Activated T-cell treated with anti-CD3 and anti-CD28 coated beads for 4 hours (primary cell): ENCODE measurements at places on chromosomes 12 and 14.

DNA sequence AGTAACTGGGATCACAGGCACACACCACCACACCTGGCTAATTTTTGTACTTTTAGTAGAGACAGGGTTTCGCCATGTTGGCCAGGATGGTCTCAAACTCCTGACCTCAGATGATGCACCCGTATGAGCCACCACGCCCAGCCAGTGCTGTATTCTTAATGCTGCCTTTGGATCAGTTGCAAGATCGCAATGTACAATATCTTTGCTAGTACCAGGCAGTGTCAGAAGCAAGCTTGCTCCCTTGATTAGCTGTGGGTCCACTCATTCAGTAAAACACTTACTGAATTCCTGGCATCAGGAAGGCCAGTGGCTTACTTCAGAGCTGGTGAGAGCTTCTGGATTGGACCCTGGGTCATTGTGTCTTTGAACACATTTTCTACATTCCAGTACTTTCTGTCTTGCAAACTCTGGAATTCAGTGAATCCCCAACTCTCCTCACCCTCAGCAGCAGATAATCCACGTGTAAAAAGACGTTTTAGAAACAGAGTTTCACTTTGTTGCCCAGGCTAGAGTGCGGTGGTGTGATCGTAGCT, 1183.7 kb downstream of the AACS start:
- DNase-seq = no peak

DNA sequence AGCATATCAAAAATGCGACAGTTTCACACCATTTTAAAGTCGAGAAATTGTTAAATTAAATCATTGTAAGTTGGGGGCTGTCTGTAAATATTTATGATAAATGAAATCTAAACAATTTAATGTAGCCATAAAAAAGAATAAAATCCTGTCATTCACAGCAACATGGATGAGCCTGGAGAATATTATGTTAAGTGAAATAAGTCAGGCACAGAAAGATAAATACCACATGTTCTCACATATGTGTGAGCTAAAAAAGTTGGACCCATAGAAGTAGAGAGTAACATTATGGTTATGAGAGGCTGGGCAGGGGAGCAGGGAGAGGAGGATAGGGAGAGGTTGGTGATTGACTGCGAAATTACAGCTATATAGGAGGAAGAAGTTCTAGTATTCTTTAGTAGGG, 135.9 kb downstream of the GARIN6 start:
- DNase-seq = no peak

GRCh38 chr12:105433804-105434203, 103.3 kb downstream of the C12orf75 start:
- no peak for DNase-seq

DNA sequence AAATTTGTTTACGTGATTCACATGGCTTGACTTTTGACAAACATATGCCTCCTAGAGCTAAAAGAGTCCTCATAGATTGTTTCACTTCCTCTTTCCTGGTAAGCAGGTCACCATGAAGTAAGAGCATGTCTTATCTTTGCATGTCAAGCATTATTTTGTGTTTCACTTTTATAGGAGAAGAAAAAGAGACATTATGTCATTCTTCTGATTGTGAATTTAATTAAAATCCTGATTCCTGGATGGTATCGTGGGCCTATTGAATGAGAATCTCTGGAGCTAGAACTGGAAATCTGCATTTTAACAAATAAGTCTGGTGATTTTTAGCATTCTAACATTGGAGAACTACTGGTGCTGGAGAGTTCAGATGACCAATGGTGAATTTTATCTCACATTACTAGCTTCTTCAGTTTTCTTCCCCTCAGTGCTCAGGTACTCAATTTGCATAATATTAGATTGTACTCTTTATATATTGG, 218.6 kb upstream of the ATP2B1 start:
- DNase-seq = no peak

GRCh38 chr14:73173092-73173735, 36.9 kb downstream of the PSEN1 start:
- no peak for DNase-seq

DNA sequence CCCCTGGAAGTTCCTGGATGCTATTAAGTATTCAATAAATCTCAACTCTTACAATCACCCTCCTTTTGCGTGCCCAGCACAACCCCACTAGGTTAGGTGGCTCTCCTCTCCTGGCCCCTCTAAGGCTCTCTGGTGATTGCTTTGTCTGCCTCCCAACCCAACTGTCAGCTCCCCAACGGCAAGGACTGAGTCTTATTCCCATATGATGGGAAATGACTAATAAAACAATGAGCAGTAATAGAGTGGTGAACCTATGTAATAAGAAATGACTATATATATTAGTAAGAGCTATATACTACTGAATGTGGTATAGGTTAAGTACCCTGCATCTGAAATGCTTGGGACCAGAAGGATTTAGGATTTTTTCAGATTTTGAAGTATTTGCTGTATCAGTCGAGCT, 8.1 kb downstream of the APPL2 start:
- no peak for DNase-seq

DNA sequence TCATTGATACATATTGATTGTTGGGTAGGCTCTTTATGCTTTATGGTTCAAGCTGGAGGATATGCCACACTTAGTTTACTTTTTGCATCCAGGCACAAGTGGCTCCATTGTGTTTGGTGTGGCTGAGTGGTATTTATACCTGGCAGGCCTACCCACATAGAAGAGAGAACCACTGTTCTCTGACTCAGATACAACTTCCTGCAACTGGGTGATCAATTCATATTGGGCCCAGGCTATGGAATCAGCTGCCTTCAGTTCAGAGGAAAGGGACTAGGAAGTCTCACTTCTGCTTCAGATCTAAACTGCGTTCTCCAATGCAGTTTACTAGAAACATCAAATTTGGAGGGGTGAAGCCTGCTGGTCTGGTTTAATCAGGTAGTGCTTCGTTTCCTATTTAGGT, 49.8 kb upstream of the LRRK2 start:
- DNase-seq = no peak

- DNase-seq = no peak
Measured at GRCh38 chr14:101495284-101495683, 66.0 kb upstream of the DIO3 start.

DNA sequence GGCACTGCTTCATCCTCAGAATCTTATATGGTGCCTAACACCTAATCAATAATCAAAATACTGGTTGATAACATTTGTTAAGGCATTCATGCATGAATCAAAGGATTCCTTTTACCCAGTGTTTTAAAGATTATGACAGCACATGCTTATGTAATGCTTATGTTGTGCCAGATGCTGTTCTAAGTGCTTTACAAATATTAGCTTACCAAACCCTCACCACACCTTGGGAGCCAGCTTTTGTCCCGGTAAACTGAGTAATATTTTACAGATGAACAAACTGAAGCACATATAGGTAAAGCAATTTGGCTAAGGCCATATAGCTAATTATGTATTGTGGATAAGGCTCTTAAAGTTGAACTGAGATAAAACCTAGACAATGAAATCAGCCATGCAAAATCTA, 209.2 kb downstream of the ALX1 start:
- no peak for DNase-seq

DNA sequence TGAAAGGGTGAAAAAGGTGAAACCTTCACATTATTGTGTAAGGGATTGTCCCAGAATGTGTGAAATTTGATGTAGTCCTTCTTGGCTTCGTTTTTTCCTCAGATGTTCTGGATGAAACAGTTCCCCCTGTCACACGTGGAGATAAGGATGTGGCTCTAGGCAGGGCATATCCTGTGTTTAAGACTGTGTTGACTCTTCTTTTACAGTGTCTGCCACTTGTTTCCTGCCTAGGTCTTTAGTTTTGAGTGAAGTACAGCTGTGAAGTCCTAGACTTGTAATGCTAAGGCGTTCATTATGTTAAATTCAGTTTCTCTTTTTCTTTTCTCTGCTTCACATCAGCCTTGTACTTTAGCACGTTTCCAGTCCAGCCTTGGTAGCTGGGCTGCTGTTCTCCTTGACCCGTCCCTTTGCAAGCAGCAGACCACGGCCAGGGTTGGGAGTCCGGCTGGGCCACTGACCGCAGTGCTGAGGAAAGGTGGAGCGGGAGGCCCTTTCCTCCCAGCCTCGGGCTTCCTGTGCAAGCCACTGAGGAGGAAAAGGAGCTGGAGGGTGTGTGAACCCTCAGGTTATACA, 59.1 kb downstream of the RASSF3 start:
- DNase-seq = no peak

DNA sequence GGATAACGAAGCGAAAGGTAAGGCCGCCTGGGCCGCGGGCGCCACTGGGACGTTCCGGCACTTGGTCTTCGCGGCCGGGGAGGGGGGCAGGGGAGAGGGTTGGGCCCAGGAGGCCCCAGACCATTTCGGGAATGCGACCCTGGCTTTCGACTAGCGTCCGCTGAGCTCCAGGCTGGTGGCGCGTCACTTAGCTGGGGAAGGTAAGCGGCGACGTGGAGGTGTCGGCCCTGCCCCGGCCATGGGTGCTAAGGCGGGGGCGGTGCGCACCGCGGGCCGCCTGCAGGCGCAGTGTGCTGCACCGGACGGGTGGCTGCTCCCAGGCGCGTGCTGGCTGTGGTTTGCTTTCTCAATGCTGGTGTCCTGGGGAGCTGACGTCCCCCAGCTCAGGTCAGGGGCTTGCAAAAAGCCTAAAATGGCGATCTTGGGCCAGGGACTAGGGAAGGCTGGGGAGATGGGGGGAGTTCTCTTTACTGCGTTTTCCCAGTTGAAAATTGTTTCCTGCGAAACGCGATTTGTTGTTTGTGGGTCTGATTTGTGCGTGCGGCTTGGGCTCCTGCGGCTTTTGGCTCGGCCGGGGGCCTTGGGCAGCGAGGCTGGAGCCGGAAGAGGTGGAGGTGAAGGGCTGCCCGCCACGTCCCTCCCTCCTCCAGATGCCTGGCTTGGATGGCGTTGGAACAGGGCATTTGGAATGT, 1.2 kb downstream of the HOXC10 start:
- DNase-seq = no peak

GRCh38 chr12:95736631-95737030, 53.9 kb downstream of the NTN4 start:
- DNase-seq = no peak

DNA sequence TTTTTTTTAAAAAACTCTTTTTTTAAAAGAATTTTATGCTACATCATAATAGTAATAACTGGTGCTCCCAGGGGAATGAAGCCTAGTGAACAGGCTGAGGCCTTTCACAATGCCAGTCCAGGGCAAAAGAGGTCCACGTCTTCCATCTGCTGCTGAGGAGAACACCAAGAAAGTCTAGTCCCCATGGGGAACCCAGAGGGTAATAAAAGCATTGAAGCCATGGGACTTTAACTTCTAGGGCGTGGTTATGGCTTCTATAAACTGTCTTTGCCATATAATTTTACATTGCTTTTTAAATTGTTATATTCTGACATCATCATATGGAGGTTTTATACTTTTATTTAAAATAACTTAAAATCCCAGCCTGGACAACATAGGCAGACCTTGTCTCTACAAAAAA, 64.3 kb downstream of the SLC16A7 start:
- no peak for DNase-seq

GRCh38 chr12:66915306-66915904, 236.5 kb upstream of the GRIP1 start:
- DNase-seq = no peak

DNA sequence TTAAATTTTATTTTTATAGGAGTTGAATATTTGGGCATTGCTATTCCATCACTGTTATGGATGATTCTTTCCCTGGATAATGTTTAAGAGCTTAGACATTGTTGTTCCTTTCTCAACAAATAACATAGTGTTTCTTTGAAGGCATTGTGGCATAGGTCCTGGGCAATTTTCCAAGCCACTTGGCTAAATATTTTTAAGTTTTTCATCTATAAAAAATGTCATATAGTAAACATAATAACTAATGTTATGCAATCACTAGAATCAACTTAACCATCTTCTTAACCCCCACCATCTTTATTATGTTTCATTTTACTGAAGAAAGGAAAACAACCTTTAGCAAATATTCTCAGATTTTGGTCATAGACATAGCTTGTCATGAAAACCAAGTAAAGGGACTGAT, 600.6 kb upstream of the LMO3 start:
- no peak for DNase-seq

GRCh38 chr14:32367516-32367915, 38.4 kb downstream of the AKAP6 start:
- DNase-seq = no peak

GRCh38 chr14:55654243-55654642, 74.2 kb downstream of the KTN1 start:
- DNase-seq = no peak

GRCh38 chr12:7784701-7785100, 4.5 kb upstream of the NANOG start:
- no peak for DNase-seq

DNA sequence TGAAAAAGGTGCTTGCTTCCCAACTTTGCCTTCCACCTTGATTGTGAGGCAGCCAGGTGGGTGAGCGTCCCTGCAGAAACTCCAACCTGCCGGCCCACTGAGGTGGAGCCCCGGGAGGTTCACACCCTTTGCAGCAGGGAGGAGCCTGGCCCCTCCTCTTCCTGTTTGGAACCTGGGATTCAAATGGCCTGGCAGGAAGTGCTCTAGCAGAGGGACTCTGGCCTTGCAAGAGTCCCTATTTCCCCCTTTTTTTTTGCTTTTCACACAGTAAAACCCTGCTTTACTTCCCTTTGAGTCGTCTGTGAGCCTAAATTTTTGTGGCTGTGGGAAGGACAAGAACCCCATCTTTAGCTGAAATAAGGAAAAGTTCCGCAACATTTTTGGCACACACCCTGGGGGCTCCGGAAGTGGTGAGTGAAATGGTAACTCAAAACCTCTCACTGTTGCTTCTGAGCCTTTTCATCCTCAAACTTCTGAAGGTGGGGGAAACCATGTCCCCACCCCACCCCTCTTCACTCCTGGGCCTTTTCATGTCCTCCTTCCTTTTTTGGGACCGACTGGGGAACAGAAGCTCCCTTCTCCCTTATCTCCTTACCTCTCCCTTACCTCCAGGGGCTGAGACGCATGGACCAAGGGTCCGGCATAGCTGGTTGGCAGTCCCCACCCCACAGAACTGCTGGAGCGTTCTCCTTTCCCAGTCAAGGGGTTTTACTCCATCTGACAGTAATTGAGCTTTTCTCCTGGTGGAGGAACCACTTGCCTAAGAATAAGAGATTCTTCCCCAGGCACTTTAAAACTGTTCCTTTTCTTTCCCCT, 102.0 kb downstream of the KCNMB4 start:
- no peak for DNase-seq

GRCh38 chr12:79688376-79689060, 2.2 kb downstream of the PAWR start:
- no peak for DNase-seq

GRCh38 chr14:77579780-77580179, 36.7 kb downstream of the SPTLC2 start:
- DNase-seq = no peak

- no peak for DNase-seq
Measured at GRCh38 chr12:118850244-118850825, 131.0 kb upstream of the SRRM4 start.
